ENCODE measurements at places on chromosomes 1 and 21.
A peak's percentile ranks its signal among the peaks of the same experiment; 100 is the strongest.

- DNase-seq = no peak
Measured at GRCh38 chr1:154802982-154803920, 66.8 kb downstream of the KCNN3 start.

DNA sequence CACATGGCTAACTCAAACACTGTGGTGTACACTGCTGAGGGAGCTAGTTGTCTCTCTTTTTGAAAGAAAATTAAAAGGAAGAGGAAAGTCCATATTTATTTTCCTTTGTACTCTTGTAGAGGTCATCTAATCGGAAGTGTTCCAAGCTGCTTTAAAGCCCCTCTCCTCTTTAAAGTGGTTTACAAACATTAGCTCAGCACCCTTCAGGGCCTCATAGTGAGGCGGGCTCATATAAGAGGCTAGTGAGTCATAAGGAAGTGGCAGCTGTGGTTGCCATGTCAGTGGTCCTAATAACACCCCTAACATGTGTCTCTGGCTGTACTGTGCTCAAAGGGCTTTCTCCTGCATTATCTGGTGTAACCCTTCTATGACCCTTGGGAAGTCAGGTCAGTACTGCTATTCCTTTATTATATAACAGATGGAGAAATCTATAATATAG lies 104.4 kb upstream of the SERBP1 start:
- DNase-seq = peak; percentile 55

DNA sequence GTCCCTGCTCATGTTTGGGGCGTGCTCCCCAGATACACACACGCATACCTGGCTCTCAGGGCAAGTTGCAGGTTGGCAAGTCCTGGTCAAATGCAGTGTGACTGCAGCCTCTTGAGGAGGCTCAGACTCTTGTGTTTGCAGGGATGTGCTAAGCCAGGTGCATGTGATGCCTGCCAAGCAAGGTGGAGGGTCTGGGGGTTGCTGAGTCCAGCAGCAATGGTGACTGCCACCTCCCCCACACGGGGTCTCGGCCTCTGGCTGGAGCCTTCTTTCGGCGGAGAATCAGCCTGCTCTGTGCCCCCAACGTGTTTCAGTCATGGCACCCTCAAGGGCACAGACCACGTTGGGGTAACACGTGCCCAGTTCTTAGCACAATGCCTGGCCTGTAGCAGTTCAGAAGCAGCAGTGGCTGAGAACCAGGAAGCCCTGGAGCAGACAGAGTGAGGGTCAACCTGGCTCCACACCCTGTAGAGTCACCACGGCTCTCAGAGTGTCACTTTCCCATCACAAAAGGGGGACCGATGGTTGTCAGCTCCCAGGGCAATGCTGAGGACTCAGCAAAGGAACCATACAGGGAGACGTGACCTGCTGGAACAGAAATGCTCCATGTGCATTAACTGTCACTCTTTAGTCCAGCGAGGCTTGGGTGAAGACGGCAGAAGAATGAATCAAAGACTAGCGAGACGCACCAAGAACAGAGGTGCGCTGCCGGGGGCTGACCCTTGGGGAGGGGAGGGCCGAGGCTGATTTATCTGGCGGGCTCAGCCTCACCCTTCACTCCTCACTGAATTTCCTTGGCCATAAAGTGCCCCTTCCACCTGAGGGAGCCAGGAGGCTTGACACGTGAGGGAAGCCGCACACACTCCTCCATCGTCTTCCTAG lies 109.0 kb downstream of the PGBD5 start:
- no peak for DNase-seq

DNA sequence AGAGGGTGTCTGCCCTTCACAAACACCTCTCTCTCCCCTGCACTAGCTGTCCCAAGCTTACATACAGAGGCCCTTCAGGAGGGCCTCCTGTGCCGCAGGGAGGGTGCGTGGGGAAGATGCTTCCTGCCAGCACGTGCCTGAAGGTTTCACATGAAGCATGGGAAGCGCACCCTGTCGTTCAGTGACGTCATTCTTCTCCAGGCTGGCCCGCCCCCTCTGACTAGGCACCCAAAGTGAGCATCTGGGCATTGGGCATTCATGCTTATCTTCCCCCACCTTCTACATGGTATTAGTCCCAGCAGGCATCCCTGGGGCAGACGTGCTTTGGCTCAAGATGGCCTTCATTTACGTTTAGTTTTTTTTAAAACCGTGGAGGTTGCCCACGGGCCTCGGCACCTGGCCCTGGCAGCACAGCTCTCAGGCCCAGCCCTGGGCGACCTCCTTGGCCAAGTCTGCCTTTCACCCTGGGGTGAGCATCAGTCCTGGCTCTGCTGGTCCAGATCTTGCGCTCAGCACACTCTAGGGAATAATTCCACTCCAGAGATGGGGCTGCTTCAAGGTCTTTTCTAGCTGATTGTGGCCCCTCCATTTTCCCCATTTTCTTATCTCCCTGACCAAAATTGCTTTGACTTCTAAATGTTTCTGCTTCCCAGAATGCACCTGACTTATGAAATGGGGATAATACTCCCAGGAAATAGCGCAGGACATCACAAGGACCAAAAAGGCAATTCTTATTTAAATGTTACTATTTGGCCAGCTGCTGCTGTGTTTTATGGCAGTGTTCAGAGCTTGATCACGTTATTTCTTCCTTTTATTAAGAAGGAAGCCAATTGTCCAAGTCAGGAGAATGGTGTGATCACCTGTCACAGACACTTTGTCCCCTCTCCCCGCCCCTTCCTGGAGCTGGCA lies 6.1 kb downstream of the NPPA start:
- DNase-seq = no peak

- no peak for DNase-seq
Measured at GRCh38 chr21:35357041-35357780, 308.1 kb upstream of the RUNX1 start.

DNA sequence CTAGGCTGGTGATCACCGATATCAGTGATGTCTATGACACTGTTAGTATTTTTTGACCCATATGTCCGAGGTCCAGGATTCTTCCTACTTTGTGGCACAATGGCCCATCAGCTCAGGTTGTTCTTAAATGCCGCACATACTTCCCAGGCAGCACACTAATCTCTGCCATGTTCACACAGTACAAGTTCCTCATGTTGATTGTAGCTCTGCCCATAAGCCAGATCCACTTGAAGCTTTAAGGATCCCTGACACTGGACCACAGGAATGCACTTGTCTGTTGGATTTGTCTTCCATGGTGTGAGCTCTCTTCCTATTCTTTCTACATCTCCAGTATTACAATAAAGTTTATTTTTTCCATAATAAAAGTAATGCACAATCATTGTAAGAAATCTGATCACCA lies 69.5 kb downstream of the DDX20 start:
- DNase-seq = no peak

DNA sequence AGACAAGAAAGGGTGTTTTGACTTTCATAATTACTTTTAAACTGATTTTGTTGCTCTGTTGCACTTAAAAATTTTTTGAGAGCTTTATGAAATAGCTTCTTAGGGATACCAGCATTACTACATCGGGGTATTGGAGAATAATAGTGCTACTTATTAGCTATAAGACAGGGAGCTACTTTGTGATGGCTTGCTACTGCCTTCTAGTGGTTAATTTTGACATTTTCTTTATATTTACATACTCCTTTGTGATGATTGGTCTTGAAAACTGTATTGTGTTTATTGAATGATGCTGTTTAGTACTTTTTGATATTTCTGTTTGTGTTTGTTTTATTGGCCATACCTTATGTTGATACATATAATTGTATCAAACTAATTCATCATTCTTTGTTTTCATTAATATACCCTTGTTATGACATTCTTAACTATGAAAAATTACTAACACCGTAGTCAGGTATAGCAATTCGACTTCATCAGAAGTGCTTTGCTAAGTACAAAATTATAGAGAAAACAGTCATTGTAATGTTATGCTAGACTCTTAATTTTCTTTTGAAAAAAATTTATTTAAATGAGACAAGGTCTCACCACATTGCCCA lies 85.5 kb downstream of the CLIC4 start:
- DNase-seq = peak; percentile 71

GRCh38 chr1:48082271-48082962 lies 85.2 kb upstream of the TRABD2B start:
- no peak for DNase-seq

GRCh38 chr1:206555473-206555935 lies 48.2 kb downstream of the RASSF5 start:
- DNase-seq = no peak

- peak; percentile 48 for DNase-seq
Measured at GRCh38 chr1:228226956-228227791, 19.3 kb downstream of the OBSCN start.

DNA sequence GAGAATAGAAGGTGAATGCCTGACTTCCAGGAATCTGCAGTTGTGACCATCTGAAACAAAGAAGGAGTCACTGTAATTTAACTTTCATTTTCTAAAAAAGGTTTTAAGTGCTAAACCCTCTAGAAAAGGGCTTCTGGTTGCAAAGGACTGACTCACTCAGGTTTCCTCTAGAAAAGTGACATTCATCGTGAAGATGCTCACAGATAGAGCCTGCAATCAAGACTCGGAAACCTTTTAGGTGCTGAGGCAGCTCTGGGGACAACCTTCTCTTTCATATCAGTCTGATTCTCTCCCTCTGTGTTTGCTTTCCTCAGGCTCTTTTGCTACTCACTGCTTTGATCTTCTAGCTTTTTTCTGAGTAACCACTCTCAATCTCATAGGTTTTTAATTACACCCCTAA lies 8.2 kb downstream of the BCL9 start:
- no peak for DNase-seq

- no peak for DNase-seq
Measured at GRCh38 chr1:113812661-113813135, 422 bp upstream of the RSBN1 start.

DNA sequence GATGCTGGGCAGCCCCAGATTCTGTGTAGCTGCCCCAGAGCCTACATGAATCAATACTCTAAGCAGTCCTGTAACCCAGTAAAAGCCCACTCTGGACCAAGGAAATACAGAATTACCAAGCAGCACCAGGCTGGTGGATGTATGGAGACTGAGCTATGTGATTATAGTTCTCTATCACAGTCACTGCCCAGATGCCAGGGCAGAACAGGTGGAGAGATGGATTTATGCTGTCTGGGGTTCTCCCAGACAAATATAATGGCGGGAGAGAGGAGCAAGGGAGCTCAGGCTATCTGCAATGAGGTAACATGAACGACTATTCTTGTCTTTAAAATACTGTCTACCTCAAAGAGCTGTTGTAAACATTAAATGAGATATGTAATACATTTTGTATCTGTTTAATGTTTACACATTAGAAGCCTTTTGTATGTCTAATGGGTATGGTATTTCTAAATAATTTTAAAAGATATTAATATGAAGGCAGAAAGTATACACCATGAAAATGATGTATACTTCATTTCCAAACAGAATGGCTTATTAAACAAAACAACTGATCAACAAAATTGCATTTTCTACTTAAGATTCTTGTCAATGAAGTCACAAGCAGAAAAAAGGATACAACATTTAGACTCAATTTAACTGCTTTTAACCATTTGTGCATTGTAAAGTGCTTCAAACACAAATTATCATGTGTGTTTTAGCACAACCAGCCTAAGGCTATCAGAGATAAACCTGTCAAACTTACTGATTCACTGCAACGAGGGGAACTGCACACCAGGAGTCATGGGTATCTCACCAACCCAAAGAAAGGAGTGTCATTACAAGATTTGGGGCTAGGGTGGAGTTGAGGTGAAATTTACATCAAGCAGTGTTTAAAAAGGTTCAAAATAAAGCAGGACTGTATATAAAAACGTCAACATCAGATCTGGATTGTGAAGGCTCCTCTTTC lies 3.0 kb downstream of the SDE2 start:
- DNase-seq = no peak

DNA sequence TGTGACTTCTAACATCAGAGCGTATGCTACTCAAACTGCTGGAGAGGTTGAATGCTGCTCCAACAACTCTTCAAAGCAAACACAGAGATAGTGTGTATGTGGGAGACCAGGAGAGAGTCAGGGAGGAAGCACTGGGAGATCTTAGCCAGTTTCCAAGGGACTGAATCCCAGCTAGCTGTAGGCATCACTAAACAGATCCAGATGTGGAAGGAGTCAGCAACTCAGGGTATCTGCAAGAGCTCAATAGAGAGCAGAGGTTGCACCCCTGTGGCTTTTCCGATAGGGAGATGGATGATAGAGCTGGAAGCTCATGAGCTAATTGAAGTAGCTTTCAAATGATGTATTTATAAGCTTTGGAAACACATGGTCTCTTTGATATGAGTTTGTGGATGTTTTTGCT lies 168.9 kb upstream of the HOOK1 start:
- no peak for DNase-seq

GRCh38 chr1:1431845-1432273 lies 3.6 kb upstream of the VWA1 start:
- peak; percentile 43 for DNase-seq

- peak; percentile 74 for DNase-seq
Measured at GRCh38 chr1:115865704-115866380, 24.9 kb upstream of the NHLH2 start.

GRCh38 chr1:64663668-64664067 lies 81.2 kb upstream of the RAVER2 start:
- peak; percentile 49 for DNase-seq

- DNase-seq = no peak
Measured at GRCh38 chr21:36255663-36256062, 64.3 kb upstream of the MORC3 start.

DNA sequence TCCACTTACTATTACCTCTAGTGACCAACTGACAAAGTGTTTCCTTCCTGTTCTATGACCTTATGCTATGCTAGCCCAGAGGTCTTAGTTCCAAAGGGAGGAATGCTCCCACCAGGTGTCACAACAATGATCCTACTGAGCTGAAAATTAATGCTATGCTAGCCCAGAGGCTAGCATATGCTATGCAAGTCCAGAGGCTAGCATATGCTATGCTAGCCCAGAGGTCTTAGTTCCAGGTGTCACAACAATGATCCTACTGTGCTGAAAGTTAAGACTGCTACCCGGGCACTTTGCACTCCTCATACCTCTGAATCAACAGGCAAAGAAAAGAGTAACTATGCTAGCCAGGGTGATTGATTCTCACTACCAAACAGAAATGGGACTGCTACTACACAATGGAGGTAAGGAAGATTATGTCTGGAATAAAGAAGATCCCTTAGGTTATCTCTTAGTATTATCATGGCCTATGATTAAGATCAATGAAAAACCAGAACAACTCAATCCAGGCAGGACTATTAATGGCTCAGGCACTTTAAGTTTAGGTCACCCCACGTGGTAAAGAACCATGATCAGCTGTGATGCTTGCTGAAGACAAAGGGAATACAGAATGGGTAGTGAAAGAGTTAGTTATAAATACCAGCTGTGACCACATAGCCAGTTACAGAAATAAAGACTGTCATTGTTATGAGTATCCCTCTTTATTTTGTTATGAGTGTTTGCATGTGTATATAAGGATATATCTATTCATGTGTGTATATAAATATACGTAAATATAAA lies 114.1 kb downstream of the CSMD2 start:
- no peak for DNase-seq

DNA sequence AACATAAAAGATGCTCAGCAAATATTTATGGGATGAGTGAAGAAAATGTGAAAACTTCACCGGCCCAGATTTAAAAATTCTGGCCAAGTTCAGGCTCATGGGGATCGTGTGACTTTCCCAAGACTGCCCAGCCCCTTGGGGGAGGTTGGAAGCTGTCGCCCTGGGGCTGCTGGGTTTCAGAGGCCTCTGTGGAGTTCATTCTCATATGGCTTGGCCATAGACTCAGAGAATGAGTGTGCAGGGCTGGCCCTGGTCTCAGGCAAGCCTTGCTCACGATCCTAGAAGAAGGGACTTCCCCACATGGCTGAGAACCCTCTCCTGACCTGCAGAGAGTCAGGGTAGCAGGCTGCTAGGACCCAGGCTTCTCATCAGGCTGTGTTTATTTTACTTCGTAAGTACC lies 24.6 kb downstream of the PADI2 start:
- DNase-seq = no peak
